ENCODE measurements at places on chromosomes 6 and 20. TPM values are rescaled to one million over a fixed set of nuclear protein-coding genes. Genes with fewer than 3 reads are reported as not detected.

GRCh38 chr6:11621119-11621518 lies 83.6 kb downstream of the TMEM170B start:
- DNase-seq = no peak

- no peak for DNase-seq
These were observed 214.1 kb downstream of the COL12A1 start for GRCh38 chr6:74991573-74992332.

DNA sequence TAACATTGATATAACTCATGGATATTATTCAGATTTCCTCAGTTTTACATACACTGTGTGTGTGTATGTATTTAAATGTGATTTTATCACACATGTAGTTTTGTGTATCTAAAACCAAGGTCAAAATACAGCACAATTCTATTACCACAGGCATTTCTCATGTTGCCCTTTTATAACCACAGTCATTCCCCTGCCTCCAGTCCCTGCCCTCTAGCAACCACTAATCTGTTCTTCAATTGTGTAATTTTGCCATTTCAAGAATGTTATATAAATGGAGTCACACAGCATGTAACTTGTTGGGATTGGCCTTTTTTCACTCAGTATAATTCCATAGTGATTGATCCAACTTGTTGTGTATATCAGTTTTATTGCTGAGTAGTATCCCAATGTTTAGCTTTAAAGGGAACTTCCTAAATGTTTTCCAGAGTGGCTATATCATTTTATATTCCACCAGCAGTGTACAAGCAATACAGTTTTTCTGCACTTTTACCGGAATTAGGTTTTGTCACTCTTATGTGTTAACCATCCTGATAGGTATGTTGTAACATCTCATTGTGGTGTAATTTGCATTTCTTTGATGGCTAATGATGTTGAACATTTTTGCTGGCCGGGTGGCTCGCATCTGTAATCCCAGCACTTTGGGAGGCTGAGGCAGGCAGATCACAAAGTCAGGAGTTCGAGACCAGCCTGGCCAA lies 338.2 kb downstream of the SOX4 start:
- no peak for DNase-seq

DNA sequence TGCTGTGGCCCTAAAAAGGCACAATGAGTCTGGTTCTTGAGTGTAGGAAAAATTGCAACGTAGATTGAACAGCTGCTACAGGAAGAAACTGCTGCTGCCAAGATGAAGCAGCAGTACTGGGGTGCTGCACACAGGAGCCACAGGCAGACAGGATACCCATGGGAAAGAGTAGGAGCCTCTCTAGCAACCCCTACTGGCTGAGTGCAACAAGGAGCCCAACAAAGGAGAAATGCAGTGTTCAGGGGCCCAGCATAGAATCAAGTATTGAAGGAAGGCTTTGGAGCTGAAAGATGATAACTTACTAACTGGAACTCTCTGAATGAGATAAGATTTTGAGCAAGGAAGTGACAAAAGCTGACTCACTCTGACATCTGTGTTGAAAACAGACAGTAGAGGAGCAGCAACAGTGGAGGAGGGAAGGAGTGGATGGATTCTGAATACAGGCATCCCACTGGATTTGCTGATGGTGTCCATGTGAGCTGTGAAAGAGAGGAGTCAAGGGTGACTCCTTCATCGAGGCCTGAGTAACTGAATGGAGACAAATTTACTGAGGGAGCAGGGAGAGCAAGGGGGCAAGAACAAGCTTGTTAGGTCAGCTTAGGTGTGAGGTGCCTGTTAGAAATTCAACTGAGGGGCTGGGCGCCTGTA lies 534.7 kb upstream of the JARID2 start:
- DNase-seq = no peak

The CD24 gene
- 0.35 TPM for total RNA-seq

GRCh38 chr6:32967151-32968091 lies 973 bp upstream of the BRD2 start:
- no peak for DNase-seq

DNA sequence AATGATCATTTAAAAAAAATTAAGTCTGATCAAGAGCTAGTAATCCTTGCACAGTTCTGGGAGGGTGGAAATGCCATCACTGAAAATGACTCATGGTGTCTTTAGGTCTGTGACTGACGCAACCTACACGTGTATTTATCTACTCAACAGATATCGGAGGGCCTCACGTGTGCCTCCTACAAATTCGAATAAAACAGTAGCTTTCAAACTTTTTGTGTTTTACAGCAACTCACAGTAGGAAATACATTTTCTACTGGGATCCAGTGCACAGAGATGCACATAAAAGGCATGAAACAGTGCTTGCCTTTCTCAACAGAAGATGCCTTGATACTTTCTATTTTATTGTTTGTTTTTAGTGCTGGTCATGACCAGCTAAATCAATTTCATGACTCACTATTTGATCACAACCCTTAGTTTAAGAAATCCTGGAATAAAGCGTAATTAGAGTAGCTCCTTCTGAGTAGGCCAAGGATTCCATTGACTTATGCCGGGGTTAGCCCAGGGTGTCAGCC lies 210.0 kb upstream of the SNX9 start:
- no peak for DNase-seq

- DNase-seq = peak; percentile 92
These were observed 982 bp downstream of the HECA start for GRCh38 chr6:139135578-139136545.
